Effector memory CD8-positive, alpha-beta T cell (primary cell): ENCODE measurements at places on chromosomes 16 and 17.

DNA sequence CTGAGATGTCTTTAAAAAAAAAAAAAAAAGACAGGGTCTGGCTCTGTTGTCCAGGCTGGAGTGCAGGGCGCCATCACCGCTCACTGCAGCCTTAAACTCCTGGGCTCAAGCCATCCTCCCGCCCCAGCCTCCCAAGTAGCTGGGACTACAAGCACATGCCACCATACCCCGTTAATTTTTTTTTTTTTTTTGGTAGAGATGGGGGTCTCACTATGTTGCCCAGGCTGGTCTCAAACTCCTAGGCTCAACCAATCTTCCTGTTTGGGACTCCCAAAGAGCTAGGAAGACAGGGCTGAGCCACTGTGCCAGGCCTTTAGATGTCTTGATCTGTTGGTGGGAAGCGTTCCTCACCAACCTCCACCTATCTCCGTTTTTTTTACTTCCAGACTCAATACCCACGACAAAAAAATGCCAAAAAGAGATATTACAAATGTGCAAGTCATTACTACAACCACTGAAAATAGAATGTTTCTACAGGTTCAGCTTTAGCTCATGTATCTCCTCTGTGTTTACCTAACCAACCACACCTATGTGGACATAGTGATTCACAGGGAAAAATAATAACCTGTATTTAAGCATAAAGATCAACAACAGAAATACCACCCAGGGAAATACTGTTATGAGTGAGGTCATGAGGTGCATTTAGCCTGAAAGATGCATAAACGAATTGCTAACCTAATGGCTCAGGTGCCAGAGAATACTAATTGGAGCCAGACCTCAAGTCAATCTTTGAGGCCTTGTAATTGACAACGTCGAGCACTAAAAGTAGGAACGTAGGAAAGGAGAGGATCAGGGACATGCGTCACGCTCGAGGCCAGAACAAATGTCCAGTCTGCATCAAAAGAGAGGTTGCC lies 22.6 kb downstream of the NACA2 start:
- no peaks in the 10 kb centered on the region for H3K36me3 ChIP-seq
- H3K4me1 ChIP-seq = no peaks in the 10 kb centered on the region
- H3K27ac ChIP-seq = no peak overlapping the region
- H3K27me3 ChIP-seq = peaks cover 22% of the 10 kb centered on the region

GRCh38 chr16:78450255-78450654 lies 350.8 kb downstream of the WWOX start:
- no peak overlapping the region for H3K27ac ChIP-seq
- no peaks in the 10 kb centered on the region for H3K4me1 ChIP-seq
- H3K27me3 ChIP-seq = no peaks in the 10 kb centered on the region
- no peak overlapping the region for H3K4me3 ChIP-seq
- H3K36me3 ChIP-seq = no peaks in the 10 kb centered on the region
- DNase-seq = no peak

DNA sequence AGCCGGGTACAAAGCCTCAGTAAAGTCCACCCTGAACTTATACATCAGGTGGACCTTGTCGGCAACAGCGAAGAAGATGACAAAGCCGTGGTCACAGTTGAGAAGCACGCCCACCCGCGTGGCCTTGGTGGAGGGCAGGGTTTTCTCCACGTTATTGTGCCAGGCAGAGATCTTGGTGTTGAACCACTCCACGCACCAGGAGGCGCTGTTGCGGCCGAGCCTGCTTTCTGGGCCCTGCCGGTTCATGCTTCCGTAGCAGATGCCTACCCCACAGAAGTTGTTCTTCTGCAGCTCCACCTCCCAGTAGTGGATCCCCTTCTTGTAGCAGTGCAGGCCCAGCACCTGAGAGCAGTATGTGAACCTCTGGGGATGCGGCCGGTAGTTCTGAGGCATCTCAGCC lies 22.1 kb downstream of the TRIM25 start:
- DNase-seq = peak; percentile 44
- no peaks in the 10 kb centered on the region for H3K27me3 ChIP-seq
- peaks cover 26% of the 10 kb centered on the region for H3K36me3 ChIP-seq
- H3K27ac ChIP-seq = no peak overlapping the region
- H3K4me3 ChIP-seq = no peak overlapping the region

GRCh38 chr17:77422104-77422747 lies 281.5 kb downstream of the SEC14L1 start:
- H3K27me3 ChIP-seq = no peaks in the 10 kb centered on the region
- peak overlapping the region; percentile 73 for H3K4me3 ChIP-seq
- DNase-seq = no peak
- peaks cover 16% of the 10 kb centered on the region for H3K36me3 ChIP-seq
- H3K27ac ChIP-seq = peak overlapping the region; percentile 84

GRCh38 chr16:54362591-54363206 lies 76.1 kb upstream of the IRX3 start:
- H3K4me1 ChIP-seq = no peaks in the 10 kb centered on the region
- DNase-seq = no peak
- H3K36me3 ChIP-seq = no peaks in the 10 kb centered on the region
- H3K27me3 ChIP-seq = peaks cover 56% of the 10 kb centered on the region
